ENCODE measurements at places on chromosomes 6 and 20.
A peak's percentile ranks its signal among the peaks of the same experiment; 100 is the strongest.

GRCh38 chr20:25046736-25047666, 10.9 kb downstream of the ACSS1 start:
- peak; percentile 45 for DNase-seq

GRCh38 chr6:55212156-55212555, 37.8 kb downstream of the HCRTR2 start:
- DNase-seq = no peak

- DNase-seq = no peak
These were observed 181.2 kb upstream of the FOXQ1 start for GRCh38 chr6:1130709-1131108.

- DNase-seq = no peak
These were observed 445.0 kb downstream of the HACE1 start for GRCh38 chr6:104414723-104415122.

- no peak for DNase-seq
These were observed 232.1 kb downstream of the LRFN2 start for GRCh38 chr6:40355066-40355465.

GRCh38 chr6:5435449-5435848, 174.1 kb downstream of the FARS2 start:
- no peak for DNase-seq

DNA sequence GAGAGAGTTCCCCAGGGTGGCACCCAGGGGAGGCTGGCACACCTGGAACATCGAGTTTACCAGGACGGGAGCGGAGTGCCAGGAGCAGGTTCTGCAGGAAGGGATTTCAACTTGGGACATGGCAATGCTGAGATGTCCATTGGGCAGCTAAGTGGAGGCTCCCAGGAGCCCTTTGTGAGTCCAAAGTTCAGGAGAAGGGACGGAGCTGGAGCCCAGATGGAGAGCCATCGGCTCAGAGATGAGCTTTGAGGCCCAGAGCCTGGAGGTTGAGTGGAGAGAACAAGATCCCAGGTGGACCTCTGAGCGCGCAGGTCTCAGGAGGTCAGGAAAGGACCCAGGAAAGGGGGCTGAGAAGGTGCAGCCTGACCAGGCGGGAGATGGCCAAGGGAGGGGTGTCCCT, 67.5 kb upstream of the AFDN start:
- no peak for DNase-seq

- no peak for DNase-seq
These were observed 72.8 kb downstream of the MDGA1 start for GRCh38 chr6:37624606-37625574.

GRCh38 chr6:112178846-112179245, 75.5 kb downstream of the LAMA4 start:
- no peak for DNase-seq

DNA sequence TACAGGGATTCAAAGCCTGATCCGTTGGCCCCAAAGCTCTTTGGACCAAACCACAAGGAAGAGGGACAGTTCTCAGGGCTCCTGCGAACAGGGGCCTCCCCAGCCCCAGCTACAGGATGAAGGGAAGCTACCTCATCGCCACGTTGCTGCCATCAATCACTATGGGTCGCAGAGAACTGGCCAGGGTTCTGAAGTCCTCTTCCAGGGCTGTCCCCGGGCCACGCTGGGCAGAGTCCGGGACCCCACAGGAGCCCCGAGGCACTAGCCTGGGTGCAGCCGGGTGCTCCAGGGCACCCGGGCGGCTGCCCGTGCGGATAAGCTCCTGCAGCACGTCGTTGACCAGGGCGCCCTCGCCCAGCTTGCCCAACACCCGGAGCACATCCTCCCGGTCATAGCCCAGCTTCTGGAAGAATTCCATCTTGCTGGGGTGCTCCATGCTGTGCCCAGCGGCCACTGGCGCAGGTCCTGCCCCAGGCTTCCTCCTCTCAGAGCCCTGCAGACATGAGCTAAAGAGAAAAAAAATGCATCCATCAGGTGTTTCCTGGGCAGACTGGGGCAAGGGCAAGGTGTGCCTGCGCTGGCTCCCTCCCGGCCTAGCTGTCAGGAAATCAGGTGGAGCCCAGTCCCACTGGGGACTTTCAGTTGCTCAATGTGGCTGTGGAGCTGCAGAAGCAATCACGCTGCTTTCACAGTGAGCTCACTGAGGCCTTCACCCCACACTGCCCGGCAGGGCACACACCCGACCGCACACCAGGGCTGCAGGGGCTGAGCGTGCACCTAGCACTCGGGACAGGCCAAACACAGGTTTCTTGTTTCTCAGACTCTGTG, 10.5 kb downstream of the ZC3H12D start:
- no peak for DNase-seq

GRCh38 chr6:94835264-94835663, 742.1 kb upstream of the MANEA start:
- no peak for DNase-seq

- DNase-seq = no peak
These were observed 2.3 kb downstream of the FAM184A start for GRCh38 chr6:119076173-119076572.

DNA sequence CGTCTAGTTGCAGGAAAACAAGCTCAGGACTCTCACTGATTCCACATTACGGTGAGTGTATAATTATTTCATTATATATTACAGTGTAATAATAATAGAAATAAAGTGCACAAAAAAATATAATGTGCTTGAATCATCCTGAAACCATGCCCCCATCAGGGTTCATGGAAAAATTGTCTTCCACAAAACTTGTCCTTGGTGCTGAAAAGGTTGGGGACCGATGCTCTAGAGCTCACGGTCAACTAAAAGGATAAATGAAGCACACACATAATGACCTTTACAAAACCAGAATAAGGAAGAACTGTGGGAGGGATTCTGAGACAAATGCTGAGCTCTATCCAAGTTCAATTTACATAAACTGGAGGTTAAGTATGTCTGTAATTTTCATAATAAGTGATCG, 194.3 kb downstream of the COL19A1 start:
- DNase-seq = no peak

DNA sequence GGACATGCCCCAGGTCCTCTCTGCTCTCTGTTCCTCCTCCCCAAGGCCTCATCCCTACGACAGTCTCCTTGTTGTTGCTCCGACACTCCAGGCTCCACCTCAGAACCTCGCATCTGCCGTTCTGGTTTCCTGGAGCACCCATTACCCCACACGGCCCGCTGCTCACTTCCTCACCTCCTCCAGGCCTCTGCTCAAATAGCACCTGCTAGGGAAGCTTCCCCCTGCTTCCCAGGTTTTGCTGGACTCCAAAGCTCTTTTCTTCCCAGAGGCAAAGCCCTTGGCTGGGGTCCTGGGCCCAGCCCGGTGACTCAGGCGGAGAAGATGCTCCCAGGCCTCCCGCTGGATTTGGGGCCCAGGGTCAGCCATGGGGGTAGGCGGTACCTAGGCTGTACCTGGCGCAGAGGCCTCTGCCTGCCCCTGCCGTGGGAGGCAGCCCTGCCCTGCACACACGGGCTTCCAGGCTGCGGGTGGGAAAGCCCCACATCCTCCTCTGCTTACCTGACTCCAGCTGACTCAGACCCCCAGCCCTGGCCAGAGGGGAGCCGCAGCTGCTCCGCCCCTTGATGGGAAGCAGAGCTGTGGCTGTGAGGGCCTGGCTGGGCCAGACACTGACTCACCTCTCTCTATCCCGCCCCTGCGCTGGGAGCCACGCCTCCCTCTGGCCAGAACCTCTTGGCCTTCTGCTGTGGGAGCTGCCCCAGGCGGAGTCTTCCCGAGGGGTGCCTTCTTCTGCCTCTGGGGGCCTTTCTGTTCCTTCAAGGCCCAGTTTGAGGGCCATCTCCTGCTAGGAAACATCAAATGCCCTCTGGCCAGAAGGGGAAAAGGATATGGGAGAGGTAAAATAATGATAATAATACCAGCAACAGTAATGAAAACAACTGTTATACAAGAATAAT, 130.5 kb downstream of the CEBPB start:
- peak; percentile 100 for DNase-seq

GRCh38 chr6:26607434-26608230, 10.9 kb downstream of the ABT1 start:
- DNase-seq = no peak

- DNase-seq = peak; percentile 80
These were observed 14.5 kb downstream of the CD109 start for GRCh38 chr6:73710470-73710869.

- no peak for DNase-seq
These were observed 5.1 kb upstream of the IYD start for GRCh38 chr6:150363733-150364132.

DNA sequence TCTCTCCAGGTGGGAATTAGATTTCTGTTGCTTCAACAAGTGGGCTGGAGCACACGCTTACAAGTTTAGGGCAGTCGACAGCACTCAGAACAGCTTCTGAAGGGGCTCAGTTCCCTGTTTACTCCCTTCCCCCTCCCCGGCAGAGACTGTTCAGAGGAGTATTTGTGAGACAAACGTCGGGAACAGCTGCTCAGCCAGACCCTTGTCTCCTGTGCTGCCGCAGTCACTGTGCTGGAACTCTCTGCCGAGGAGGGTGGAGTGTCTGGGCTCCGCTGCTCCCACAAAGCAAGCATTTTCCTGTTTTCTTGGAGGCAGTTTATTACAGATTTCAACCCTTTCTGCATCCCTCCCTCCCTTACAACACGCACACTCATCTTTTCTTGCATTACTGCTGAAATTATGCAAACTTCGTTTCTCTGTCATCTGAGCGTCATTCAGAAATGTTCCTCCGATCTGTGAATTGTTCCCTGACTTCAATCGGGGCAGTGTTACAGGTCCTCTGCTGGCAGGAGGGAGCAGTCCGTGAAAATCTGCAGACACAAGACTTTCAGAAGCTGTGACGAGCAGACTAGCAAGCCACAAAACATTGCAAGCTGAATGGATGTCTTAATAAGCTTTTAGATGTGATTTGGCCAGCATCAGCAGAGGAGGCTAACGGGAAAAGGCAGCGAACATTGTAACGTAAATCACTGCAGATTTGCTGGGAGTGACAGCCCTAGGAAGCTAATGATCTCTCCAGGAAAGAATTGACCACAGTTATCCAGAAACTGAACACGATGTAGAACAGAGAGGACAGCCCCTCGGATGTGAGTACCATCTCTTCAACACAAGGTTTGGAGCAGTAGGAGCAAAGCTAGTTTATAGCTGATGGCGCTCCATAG, 76.2 kb downstream of the LYRM2 start:
- no peak for DNase-seq

DNA sequence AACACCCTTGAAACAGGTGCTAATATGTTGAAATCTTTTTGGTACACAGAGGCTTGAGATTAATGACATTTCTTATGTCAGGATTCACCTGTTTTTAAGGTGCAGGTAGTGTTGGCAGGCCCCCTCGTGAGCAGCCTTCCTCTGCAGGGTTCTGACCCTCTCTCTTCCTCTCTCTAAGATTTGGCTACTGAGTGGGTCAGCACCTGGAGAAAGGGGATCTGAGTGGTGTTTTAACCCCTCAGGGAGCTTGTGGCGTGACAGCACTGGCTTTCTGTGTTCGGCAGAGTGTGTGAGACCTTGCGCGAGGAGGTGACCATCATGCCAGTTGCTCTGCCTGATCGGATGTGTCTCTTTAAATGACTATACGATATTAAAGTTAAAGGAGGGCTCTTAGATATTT, 37.1 kb downstream of the HIVEP1 start:
- no peak for DNase-seq

DNA sequence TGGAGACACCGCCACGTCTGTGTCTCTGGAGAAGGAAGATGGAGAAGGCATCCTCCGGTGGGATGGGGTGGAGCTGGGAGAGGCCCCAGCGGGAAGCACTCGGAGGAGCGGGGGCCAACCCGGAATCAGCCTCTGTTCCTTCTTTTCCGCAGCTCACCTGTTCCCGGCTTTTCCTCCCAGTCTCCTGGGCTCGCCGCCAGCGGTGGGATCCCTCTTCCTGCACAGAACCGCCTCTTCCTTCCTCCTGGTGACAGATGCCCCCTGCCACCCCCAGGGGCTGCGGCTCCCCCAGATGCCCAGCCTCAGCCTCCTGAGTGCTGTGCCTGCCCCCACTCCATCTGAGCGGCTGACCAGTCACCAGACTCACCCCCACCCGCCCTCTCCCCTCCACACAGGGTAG, 23.3 kb downstream of the RAMACL start:
- DNase-seq = no peak

DNA sequence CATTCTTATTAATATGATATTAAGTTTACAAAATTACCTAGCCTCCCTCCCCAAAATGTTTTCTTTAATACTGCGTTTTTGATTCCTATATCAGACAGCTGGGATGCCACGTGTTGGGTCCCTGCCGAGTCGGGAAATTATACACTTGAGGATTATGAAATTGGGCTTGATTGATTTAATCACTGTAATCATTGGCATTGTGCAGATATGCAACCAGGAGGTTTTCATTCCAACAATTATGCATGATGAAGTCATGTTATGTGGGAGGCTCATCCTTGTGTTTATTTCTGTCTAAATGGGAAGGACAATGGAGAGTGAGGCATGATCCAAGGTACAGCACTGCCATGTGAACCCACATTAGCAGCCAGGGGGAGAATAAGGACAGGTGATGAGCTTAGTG, 30.6 kb upstream of the RIPOR2 start:
- no peak for DNase-seq

DNA sequence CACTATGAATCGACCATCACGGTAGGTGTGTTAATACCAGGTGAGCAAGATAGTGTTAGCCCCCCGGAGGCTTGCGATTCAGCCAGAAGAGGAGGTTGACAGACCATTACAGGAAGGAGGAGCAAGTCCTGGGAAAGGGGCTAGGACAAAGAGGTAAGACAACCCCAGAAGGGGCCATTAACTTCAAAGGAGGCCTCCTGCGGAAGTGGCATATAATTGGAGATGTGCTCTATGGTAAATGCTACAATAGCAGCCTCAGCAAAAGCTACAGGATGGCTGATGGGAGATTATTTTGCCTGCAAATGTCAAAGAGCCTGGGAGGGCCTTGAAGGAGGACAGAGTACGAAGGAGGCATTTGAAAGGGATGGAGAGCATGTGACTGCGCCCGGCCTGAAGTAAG, 108.6 kb upstream of the CITED2 start:
- DNase-seq = no peak

GRCh38 chr20:19253916-19254820, 41.7 kb downstream of the SLC24A3 start:
- no peak for DNase-seq

GRCh38 chr6:24867104-24867703, 68.5 kb upstream of the ARMH2 start:
- no peak for DNase-seq

- DNase-seq = no peak
These were observed 51.9 kb downstream of the LRFN2 start for GRCh38 chr6:40535110-40535818.

- no peak for DNase-seq
These were observed 205.7 kb downstream of the DOK5 start for GRCh38 chr20:54680872-54681619.

GRCh38 chr6:16832721-16833120, 71.5 kb upstream of the ATXN1 start:
- no peak for DNase-seq

GRCh38 chr6:41155132-41155805, 1.1 kb upstream of the TREML1 start:
- DNase-seq = no peak
